ENCODE measurements at places on chromosomes 1 and 21.

DNA sequence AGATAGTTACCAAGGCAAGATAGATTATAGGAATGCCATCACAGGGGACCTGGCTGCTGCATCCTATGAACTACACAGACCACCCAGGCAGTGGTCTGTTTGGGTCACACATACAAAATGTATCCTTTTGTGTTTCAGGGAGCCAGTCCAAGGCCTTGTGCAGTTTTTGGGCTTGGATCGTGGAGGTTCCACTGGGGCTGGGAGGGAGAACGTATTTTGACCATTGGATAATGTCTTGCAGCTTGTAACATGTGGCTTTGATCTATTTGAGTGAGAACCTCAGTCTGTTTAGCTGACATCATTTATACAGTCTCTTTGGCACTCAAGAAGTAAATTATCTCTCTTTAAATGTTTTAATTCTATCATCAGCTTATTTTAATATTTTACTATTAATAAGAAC is 147.3 kb downstream of the DUSP10 start:
- DNase-seq, result no peak

DNA sequence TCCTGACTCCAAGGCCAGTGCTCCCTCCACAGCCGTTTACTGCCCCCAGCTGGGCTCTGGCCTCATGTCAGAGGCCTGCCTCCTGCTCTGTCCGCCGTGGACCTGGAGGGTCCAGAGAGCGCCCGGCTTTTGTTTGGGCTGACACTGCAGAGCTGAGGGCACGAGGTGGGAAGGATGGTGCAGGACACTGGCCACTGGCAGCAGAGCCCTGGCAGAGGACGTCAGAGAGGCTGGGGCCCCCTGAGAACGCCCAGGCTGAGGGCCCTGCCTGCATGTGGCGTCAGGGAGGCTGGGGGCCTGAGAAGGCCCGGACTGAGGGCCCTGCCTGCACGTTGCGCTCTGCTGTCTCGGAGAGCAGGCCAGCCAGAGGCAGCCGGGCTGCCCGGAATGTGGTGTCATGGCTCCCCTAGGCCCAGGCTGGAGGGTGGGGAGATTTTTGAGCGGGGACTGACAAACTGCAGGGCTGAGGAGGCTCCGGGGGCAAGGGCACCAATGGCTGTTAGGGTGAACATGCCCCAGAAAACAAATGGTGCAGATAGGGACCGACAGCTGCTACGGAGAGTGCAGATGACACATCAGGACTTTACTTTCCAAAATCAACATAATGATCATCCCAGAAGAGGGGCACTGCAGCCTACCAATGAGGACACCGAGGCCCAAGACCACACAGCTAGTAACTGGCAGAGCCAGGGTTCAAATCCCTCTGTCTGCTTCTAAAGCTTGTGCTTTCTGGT is 31.7 kb downstream of the SLC66A1 start:
- no peak for DNase-seq

DNA sequence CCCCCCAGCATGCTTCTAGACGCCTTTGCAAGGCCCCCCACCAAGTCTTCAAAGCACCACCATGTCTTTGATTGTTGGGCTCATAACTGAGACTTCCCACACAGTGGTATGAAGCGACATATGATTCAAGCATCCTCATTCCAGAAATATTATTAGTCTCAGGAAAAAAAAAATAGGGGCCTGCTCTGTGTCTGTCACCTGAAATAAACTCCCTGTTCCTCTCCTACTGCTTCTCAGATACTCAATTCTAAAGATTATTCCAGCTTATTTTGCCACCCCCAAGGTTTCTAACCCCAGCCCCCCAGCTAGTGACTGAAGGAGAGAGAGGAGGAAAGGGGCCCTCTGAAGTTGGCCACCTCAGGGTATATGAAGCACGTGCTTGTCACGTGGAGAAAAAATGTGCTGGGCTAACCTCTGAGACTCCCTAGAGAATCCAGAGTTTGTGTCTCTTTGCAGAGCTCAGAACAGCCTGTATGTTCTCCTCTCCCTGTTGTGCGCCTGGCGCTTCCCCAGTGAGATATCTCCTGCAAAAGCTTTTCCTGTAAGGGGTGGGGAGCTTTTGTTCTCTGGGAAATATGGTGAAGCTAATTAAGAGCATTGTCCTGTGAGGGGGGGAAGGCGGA is 35.9 kb upstream of the RASAL2 start:
- no peak for DNase-seq

- DNase-seq, result no peak
Observed at GRCh38 chr21:28317177-28317950, 675.3 kb downstream of the LTN1 start.

GRCh38 chr1:225847610-225848009 is 34.6 kb downstream of the TMEM63A start:
- DNase-seq, result no peak

DNA sequence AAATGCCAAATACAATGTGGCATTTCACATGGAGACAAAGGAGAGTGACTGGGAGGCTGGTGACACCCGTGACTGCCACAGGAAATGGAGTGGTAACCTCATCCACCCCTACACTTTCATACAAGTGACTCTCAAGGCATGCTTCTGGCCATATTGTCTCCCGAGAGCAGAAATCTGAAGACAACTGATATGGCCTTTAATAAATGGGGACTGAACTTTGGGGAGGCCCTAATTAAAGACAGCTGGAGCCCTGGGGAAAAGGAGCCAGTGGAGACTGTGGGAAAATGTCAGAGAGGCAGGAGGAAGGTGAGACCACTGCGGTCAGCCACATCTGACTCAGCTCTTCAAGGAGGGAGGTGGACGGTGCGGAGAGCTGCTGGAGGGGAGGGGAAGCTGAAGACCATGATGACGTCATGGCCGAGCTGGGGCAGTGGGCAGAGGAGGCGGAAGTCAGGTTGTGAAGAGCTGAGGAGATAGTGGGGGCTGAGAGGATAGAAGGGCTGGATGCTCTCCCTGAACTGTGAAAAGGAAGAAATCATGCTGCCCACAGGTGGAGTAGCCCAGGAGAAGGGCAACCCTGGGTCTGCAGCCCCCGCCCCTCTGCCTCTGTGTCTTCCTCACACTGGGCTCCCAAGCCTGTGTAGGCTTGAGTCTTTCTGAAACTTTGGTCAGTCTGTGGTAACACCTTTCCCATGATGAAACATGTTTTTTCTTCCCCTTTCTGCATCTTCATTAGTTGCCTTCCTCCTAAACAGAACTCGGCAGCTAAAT is 14.0 kb upstream of the NCF2 start:
- no peak for DNase-seq

- no peak for DNase-seq
Observed at GRCh38 chr1:230791986-230792564, 44.9 kb downstream of the CAPN9 start.

GRCh38 chr1:44643721-44644334 is 30.5 kb downstream of the TMEM53 start:
- DNase-seq, result no peak

DNA sequence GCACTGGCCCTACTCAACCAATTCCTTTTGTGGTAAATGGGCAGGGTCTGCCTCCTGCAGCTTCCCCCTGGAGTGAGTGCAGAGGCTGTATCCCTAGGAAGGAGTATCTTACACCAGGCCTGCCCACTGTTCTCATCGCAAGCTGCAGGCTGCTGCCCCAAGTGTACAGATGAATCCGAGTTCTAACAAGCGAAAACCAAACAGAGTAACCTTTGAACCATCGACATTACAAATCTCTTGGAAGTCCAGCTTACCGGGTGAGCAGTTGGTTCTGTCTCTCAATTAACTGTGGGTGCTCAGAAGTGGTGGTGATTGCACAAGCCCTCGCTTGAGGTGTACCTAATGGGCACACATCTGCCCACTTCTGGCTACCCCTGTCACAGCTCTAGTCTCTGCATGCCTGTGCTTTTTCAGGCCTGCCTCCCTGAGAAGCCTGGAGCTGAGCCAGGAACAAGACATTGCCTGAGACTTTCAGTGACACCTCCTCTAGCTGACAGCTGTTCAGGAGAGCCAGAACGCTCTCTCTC is 22.7 kb downstream of the INAVA start:
- no peak for DNase-seq

DNA sequence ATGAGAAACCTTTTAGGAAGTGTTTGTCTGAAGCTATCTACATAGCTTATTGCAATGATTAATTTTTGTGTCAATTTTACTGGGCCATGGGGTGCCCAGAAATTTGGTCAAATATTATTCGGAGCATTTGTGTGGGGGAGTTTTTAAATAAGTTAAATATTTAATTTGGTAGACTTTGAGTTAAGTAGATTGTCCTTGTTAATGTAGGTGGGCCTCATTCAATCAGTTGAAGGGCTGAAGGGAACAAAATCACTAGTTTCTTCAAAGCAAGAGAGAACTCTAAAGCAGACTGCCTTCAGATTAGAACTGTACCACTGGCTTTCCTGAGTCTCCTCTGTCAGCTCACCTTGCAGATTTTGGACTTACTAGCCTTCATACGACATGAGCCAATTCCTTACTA is 1008.6 kb upstream of the ADAMTS5 start:
- no peak for DNase-seq

DNA sequence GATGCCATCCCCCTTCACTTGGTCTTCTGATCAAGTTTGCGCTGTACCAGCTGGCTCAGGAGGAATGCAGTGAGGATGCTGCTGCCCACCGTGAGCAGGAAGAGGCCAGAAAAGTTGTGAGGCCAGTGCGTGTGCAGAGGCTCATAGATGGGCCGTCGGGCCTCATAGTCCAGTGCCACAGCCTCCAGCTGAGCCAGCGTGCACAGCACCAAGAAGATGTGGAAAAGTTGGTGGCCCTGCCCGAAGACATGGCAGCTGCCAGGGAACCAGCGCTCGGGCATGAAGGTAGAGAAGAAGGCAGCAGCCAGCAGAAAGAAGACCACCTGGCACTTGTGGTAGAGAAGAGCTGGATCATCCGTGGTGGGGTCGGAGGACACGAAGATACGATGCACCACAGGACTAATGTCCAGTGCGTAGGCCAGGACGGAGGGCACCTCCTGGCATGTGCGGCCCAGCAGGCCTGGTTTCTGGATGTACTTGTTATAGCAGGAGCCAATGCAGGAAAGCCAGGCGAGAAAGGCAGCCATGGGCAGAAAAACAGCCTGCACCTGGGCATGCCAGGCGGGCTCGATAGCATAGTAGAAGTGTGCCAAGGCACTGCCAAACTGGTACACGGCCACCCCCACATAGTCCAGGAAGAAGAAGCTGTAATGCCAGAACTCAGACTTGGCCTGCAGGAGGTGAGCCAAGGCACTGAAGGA is 3.7 kb upstream of the AUNIP start:
- no peak for DNase-seq

DNA sequence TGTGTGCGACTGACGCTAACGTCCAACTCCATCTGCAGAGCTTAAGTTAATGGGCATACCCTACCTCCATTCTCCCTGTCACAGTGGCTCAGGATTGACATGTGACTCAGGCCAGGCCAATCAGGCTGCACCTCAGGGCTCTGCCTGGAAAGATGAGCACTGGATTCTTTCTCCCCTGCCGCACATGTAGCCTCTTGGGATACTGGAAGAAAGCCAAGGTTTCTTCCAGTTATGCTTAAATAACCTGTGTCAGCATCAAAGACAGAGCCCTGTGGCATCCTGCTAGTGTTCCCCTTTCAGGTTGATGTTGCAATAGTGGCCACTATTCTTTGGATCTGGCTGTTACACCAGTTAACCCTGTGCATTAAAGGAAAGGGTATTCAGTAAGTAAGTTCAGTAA is 55.0 kb upstream of the SYT6 start:
- DNase-seq, result no peak

- no peak for DNase-seq
Observed at GRCh38 chr1:6507037-6507428, 15.6 kb upstream of the PLEKHG5 start.

DNA sequence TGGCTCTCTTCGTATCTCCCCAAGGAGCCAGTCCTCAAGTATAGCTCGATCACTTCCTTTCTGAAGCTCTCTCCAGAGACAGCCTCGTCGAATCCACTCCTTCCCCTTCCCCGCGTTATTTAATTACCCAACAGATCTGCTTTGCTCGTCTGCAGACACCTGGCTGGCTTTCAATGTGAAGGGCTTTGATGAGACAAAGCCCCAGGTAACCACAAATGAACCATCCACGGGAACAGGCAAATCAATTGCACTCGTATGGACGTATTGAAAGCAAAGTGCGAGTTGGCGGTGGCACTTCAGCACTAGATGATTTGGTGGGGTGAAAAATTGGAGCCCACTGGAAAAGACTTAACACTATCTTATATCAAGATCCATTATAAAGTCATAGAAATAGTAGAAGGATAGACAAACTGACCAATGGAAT is 364 bp upstream of the BCAR3 start:
- no peak for DNase-seq

DNA sequence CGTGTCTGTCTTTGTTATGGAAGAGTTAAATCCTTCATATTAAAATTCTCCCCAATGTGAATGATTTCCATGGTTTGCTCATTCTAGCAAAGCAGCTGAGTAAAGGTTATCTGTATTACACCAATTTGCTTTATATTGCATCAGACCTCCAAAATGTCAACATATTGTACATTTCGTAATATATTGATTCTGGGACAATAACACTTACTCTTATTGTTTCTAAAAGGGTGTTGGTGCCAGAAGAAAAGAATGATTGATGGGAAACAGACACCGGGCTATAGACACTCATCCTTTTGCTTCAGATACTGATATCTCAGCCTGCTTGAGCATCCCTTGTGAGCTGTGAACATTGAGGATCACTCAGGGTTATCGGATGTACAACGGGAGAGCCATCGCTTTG is 7.0 kb downstream of the NTNG1 start:
- DNase-seq, result no peak

DNA sequence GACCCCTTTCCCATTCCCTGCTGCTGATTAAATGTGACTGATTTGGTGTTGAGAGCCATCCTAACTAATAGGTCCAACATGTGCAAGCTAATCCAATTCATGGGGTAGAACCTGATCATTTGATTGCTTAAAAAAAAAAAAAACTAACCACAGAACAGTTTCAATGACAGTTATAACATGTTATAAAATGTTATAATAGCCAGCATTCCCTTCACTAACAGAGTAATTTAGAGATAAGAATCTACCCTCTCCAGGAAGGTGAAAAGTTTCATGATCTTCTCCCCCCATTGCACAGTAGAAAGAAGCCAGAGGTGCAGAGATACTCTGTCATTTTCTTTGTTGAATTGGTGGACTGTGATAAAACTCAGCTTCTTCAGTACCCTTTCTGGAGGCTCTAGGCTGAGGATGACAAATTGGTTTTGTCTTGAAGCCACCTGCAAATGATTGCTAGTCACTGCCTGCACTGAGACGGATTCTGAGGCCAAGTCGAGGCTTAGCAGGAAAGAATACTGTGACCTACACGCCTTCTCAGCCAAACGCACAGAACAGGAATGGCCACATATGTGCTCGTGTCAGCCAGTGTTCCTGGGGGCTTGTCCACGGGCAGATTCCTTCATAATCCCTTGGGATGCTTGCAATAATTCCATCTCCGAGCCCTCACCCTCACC is 215.7 kb upstream of the IRF2BP2 start:
- DNase-seq, result no peak

- no peak for DNase-seq
Observed at GRCh38 chr1:185929776-185930175, 195.6 kb downstream of the HMCN1 start.

GRCh38 chr1:21852282-21853130 is 40.4 kb downstream of the LDLRAD2 start:
- DNase-seq, result no peak

GRCh38 chr21:31072533-31072932 is 34.3 kb upstream of the KRTAP19-8 start:
- no peak for DNase-seq

- DNase-seq, result no peak
Observed at GRCh38 chr1:203671521-203672278, 45.1 kb downstream of the ATP2B4 start.
